GM12864 (cell line): ENCODE measurements at places on chromosomes 7 and 10.

- no peak for DNase-seq
Measured at GRCh38 chr10:23324351-23324750, 20.2 kb downstream of the C10orf67 start.

GRCh38 chr10:60235001-60235400 is 154.7 kb downstream of the ANK3 start:
- DNase-seq: no peak

GRCh38 chr7:36076074-36076473 is 77.0 kb upstream of the EEPD1 start:
- DNase-seq: no peak

DNA sequence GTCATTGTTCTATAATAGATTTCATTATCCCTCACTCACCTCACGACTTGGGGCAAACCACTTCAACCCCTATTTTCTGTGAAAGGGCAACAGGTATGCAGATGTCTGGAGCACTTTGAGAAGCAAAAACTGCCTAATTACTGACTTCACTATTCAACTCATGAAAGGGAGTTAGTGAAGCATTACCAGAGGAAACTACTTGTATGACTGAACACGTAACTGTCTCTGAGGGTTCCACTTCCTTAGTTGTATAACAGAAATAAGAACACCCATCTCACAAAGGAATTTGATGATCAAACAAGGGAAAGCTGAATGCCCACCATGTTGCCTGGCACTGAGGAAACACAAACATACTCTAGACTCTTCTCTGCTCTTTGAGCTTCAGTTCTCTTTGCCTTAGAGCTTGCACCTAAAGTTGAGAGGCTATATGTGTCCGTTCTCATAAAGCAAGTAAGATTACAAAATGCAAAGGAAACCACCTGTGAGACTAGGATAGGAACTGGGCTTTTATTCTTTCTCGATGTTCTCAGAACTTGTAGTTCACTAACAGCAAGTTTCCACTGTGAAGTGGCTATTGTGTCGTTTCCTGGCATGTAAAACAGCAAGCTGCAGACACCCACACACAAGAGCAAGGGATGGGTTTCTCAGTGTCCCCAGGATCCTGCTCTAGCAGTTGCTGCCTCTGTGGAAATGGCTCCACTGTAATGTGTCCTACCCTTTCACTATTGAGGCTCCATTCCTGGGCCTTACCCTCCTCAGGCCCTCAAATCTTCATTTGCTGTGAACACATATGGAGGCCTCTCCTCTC is 2.6 kb downstream of the TMEM243 start:
- DNase-seq: peak; percentile 90

- DNase-seq: no peak
Measured at GRCh38 chr7:151386301-151387160, 23.3 kb downstream of the WDR86 start.

- DNase-seq: no peak
Measured at GRCh38 chr10:132527339-132528063, 10.1 kb upstream of the INPP5A start.

DNA sequence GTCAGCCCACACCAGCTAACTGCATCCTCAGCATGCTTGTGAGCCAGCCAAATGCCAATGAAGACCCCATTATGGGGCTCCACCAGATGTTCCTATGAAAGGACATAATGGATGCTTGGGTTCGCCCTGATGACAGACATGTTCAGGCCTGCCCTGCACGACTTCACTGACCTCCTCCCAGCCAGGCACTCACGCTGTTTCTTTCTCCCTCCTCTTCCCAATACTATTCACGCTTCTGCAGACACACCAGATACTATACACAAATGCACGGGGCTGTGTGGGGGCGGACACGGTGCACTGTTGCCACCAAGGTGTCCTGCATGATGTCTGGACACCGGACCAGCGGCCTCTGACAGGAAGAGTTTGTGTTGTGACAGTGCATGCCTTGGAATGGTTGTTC is 284.2 kb downstream of the PRPF18 start:
- DNase-seq: no peak

GRCh38 chr10:104735757-104736391 is 94.8 kb downstream of the SORCS3 start:
- no peak for DNase-seq

GRCh38 chr7:111329367-111330234 is 232.7 kb downstream of the IMMP2L start:
- no peak for DNase-seq

DNA sequence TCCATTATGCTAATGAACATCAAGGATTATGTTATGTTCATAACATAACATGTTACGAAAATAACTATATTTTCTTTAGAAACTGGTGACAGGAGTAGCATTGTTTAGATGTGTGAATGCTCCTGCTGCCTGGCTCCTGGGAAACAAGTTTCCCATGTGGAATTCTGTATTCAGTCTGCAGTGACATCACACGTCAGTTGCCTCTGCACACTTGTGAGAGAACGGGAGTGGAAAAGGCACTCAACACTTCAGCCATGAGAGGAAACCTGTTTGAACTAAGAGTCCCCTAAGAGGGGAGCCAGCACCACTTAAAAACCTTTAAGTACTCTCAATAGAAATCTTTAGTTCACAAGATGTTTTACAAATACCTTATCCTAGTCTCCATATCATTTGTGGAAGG is 140.3 kb upstream of the FAM20C start:
- no peak for DNase-seq

DNA sequence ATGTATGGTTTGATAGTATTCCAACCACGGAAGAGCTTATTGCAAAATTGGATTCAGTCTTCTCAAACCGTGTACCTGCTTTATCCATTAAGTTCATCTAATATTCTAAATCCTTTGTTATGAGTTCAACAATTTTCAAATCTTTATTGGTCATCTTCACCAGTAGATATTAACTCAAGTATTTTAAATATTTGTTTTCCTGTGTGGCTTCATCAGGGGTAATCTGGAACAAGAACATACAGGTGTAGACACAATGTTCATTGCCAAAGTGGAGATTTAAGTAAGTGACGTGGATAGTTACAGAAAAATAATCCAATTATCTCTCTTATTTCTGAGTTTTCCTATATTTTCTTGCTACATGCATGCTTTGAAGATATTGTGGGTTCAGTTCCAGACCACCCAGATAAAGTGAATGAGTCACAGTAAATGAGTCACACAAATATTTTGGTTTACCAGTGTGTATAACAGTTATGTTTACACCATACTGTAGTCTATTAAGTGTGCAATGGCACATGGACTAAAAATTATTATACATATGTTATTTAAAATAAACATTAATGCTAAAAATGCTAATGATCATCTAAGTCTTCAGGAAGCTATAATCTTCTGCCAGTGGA is 429.0 kb upstream of the POT1 start:
- DNase-seq: no peak

DNA sequence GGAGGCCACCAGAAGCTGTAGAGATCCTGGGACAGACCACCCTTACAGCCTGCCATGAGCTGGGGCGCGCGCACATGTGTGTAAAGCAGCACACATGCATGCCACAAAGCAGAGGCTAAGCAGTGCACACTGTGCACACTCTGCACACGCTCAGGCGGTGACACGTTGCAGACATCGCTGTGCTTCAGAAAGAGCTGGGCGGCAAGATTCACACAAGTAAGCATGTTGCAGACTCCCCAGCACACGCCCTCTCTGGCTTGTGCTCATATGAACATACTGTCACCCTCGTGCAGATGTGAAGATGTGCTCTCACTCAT is 478.9 kb downstream of the DNAJB6 start:
- DNase-seq: no peak

DNA sequence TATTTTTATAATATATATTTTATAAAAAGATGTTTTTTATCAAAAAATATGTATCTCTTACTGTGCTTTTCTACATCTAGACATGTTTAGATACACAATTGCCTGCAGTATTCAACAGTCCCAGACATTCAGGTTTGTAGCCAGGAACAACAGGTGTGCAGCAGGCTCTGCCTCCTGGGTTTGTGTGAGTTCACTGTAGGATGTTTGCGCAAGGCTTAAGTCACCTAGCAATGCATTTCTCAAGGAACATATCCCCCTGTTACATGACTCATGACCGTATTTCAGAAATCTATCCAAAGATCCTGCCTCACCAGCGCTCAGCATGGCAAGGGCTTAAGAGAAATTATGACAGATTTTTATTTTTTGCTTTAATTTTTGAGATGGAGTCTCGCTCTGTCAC is 41.5 kb downstream of the PITRM1 start:
- DNase-seq: no peak

GRCh38 chr10:129601737-129602136 is 134.7 kb downstream of the MGMT start:
- DNase-seq: peak; percentile 33

DNA sequence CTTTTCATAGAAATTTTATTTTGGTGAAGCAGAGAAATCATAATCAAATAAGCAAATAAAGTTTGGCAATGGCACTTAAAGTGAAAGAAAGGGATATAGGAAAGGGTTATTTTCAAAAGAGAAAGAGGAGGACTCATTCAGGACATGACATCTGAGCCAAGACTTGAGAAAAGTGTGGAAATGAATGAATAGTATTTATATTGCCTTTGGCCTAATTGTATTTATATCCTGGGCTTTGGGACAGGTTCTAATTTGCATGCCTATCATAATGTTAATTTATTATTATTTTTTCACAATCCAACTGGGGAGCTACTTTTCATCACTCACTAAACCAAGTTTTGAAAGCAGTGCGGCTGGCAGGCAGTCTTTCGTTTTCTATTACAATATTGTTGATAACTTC is 376.8 kb downstream of the HGF start:
- DNase-seq: no peak

- no peak for DNase-seq
Measured at GRCh38 chr7:70741666-70742065, 390.3 kb upstream of the GALNT17 start.

DNA sequence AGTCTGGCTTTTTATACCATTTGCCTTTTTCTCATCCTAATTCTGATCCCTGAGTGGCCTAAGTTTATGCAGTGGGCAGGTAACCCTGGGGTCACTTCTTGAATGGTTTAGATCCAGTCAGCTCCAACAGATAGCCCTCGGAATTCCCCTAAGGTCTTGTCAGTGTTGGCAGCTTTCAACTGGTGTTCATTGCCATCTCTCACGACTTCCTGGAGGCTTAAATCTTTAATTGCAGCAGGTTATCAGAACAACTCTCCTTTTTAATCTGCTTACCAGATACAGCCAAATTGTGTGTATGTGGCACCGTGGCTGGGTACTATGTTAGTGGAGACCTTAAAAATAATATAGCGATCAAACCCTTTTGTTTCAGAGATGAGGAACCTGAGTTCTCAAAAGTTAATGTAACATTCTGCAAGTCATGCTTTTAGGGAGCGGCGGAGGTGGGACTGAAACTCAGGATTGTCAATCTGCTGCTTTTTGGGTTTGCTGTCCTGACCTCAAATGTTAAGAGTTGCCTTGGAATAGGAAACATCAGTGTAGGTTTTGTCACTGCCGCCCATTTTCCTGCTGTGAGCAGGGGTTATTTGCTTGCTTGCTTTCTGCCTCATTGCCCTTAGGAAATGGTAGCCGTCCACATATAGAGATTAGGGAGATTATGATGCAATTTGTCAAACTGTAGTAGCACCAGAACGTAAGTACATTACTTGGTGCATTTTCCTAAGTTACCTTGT is 818 bp downstream of the DLD start:
- DNase-seq: no peak

DNA sequence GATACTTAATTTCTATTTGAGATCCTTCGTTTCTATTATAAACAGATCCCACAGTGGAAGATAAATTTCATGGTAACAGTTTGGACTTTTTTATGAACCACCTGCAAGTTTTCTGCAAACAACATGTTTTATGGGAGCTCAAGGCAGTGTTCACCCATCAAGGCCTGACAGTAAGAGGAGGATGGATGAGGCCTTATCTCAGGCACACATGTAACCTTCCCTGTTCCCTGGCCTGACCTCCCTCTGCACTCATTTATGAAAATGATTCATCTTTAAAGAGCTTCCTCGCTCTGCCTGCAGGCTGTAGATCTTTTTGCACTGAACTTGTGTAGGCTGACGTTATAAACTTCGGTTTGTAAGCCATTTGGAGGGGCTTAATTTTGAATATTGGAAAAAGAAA is 500.1 kb downstream of the GATA3 start:
- no peak for DNase-seq

GRCh38 chr7:20895563-20895962 is 108.9 kb upstream of the SP8 start:
- DNase-seq: no peak

DNA sequence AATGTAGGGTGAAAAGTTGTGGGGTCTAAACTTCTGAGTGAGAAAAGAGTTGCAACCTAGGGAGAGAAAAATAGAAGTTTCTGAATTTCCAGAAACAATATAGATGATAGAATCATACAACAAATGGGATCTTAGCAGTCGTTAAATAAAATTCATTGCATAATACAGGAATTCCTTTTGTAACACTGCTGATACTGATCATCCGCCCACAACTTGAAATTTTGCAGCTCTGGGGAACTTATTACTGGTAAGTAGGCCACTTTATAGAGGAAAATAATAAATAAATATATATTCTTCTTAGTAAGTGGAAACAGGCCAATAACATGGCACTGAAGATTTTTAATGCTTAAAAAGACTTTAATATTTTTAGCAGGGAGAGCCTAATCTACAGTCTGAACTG is 81.9 kb upstream of the SMIM30 start:
- DNase-seq: no peak

GRCh38 chr10:97028126-97028831 is 157.5 kb downstream of the SLIT1 start:
- no peak for DNase-seq

DNA sequence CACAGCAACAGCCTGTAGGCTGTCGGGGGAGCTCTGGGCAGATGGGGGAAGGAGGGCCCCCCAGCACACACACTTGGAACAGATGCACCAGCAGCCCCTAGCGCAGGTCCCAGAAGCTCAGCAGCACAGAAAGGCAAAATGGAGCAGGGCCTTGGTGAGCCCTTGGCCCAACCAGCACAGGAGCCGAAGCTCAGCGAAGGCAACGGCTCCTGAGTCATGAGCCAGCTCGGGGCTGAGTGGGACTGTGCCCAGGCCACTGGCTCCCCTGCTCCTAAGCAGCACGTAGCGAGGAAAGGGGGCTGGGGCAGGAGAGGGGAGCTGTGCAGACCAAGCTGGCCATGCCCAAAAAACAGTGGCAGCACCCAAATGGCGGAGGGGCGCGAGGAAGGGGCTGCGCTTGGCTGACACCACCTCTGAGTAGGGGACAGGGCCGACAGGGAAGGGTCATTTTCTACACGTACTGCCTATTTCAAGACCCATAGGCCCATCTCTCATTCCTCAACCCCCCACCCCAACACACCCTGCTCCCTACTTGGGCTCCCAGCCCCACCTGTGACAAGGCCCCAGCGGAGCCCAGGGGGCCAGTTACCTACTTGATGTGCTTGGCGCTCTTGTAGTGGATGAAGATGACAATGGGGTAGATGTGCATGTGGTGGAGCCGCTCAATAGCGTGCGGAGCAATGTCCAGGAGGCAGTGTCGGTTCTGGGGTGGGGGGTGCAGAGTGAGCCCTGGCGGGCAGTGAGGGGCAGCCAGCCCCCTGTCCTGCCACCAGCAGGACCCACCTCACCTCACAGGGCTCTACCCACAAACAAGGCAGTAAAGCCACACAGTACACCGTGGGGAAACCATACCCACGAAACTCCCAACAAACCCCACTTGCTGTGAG is 132.1 kb downstream of the DLG5 start:
- no peak for DNase-seq

- no peak for DNase-seq
Measured at GRCh38 chr7:42183547-42183946, 53.5 kb downstream of the GLI3 start.
